Stimulated activated naive CD8-positive, alpha-beta T cell treated with anti-CD3 and anti-CD28 coated beads, Interleukin-15, Interleukin-2, amounts not matched to agents 100 U/mL and 50 U/mL, for 24 hours (primary cell): ENCODE measurements at places on chromosomes 16 and 17.
A peak's percentile ranks its signal among the peaks of the same experiment; 100 is the strongest.

DNA sequence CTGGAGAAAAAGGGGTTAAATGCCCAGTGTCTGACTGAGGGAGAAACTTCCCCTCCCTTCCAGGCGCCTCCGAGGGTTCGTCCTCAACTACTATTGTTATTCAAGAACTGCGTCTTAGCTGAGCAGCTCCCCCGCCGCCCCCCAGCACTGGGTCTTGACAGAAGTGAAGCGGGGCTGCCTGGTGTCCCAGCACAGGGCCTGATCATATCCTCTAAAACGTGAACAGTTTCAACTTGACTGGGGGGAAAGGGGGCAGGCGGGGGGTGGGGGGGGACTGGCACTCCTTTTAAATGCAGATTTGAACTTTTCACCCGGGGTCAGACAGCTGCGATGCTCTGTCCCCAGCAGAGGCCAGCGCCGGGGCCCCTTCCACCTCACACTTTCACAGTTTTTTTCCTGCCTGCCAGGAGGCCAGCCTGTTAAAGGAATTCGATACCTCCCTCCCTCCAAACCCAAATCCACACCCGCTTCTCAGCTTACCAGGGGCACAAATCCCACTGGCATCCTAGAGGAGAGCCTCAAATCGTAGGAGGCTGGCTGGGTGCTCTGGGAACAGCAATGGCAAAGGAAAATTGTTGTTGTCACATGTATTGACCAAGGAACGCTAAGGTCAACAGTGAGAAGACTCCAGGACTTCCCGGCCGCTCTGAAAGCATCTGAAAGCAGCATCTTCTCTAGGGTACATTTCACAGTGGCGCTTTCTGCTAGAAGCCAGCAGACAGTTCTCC, 14.5 kb downstream of the ZFHX3 start:
- DNase-seq: no peak

GRCh38 chr17:67942810-67943209, 53.5 kb downstream of the C17orf58 start:
- DNase-seq: peak; percentile 7

- DNase-seq: peak; percentile 36
These were observed 527 bp downstream of the CIAPIN1 start for GRCh38 chr16:57446531-57447185.

DNA sequence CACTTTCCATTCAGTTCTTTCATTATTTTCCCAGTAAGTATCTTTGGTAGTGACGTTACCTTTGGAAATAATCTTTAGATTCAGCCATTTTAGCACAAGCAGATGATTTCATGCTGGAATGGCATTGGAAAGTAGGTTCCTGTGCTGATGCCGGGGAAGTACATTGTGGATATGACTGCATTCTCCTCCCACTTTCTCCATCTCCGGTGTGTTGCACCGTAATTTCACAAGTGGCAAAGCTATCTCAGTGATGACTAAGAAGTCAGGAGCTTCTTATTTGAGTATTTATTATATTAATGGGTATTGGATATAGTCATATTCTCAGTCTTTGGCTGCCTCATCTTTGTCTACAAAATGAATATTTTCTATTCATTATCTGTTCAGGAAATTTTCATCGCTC, 69.8 kb downstream of the MRTFB start:
- DNase-seq: no peak

GRCh38 chr17:16075949-16076348, 76.3 kb downstream of the TTC19 start:
- DNase-seq: no peak

DNA sequence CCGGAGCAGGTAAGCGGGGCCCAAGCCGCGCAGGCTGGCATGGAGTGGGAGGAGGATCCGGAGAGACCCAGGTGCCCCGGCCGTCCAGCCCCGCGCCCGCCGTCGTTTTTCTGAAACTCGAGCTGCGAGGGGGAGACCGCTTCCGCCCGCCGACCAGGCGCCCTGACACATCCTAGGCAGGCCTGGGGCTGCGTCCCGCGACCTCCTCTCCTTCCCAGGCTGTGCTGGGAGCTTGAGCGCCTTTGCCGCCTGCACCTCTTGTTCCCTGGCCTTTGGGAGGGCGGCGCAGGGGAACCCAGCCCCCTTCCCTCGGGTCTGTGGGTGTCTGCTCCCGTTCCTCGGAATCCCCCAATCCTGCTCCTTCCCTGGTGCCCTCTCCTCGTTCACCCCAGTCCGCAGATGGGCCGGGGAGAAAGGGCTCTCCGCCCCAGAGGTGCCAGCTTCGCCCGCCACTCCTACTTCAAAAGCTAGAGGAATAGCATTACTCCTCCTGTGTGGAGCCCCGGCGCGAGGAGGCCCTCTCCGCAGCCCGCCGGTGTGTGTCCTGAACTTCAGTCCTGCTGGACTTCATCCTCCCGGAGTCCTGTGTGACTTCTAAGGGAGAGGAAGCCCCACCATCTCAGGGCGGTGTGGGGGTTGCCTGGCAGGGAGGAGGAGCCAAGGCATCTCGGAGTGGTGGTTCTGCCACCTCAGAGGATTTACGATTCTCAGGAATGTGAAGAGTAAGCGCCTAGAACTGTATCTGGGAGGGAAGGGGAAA, 1.0 kb downstream of the NHERF1 start:
- DNase-seq: peak; percentile 64

DNA sequence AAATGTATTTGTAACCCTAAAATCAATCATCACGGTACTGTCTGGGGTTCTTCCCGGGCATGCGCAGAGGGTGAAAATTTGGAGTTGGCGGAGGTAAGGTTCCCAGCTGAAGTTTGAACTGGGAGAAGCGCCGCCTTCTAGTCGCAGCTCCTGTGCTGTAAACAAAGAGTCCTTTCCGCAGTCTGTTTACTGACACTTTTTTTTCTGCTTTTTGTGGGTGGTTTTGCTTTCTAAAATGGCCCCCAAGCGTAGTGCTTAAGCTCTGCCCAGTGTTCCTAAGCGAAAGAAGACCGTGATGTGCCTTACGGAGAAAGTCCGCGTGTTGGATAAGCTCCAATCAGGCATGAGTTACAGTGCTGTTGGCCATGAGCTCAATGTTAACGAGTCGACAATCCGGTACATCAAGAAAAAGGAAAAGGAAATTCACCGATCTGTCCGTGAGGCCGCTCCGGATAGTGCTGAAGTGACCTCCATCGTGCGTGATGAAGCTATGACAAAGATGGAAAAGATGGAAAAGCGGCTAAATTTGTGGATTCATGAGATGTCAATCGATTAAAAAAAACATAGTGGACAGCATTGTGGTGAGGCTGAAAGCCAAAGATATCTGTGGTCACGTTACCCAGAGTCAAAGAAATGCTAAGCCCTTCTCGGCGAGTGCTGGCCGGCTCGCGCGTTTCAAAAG, 570 bp upstream of the CFDP1 start:
- no peak for DNase-seq

DNA sequence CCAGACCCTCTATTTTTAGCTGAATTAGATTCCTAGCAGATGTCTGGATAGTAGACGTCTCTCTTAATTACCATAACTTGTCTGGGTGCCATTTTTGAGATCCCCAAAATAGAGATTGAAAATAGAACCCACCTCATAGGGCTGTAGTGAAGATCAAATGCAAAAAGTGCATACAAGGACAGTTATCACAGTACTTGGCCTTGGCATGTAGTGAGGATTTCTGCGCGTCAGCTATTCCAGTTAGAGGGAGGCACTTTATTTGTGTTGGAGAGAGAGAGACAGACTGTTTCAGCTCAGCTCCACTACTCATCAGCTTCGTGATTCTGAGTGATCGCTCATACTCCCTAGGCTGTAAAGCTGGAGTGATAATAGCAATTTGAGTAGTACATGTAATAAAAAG, 59.6 kb upstream of the CDH13 start:
- no peak for DNase-seq

- no peak for DNase-seq
These were observed 67.0 kb downstream of the CLEC16A start for GRCh38 chr16:11011326-11011725.

GRCh38 chr16:24151482-24151939, 104.6 kb upstream of the CACNG3 start:
- DNase-seq: peak; percentile 6

DNA sequence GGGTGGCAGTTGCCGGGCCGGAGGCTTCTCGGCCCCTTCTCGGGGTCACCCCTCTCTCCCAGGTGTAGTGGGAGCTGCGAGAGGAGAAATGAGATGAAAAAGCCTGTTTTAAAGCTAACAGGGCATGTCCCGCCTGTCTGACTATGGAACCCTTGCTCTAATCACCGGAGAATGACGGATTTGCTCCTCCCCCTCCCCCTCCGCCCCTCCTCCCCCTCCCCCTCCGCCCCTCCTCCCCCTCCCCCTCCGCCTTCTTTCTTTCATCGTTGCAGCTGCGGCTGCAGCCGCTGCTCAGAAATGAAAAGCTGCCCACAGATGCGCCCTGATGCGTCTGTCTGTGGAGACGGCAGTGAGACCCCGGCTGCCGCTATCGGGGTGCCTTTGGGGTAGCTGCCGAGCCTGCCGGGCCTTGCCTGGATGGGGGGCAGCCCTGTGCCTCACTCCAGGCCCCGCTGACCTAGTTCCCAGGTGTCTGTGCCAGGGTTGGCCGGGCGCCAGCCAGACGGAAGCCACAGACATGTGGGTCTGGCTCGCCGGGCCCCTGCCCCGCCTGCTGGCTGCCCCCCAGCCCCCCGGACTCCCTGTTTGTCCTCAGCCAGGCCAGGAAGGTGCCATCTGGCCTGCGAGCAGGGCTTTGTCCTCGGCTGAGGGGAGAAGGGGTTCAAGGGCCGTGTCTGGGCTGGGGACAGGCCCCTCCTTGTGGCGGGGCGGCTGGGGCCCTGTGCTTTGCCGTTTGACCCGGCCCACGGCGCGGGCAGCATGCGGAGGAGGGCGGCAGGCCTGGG, 37.7 kb downstream of the GINS2 start:
- DNase-seq: no peak

GRCh38 chr16:28496844-28497243, 2.4 kb downstream of the APOBR start:
- DNase-seq: no peak

DNA sequence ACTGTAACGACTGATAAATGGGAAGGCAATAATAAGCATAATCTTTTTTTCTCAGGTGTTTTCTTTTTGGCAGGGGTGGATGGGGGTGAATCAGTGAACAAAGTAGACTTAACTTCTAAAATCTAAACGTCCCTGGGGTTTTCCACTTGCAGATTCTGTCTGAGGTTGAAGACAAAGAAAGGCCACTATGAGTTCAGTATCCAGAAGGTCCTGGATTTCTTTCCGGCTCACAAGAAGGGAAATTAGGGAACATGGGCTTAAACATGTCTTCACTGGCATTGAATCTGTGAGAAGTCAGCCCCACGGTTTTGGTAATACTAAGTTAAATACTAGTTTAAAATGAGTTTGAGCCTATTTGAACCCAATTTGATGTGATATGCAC, 67.8 kb downstream of the CMC2 start:
- DNase-seq: no peak

DNA sequence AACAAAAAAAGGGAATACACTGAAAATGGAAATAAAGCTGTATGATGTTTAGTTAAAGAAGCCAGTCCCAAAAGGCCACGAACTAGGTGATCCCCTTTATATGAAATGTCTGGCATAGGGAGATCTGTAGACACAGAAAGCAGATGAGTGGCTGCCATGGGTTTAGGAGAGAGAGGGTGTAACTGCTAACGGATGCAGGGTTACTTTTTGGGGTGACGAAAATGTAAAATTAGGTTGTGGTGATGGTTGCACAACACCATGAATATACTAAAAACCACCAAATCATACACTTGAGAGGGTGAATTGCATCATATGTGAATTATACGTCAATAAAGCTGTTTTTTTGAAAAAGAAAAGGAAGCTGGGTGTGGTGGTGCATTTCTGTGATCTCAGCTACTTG, 99.6 kb downstream of the ADCY9 start:
- no peak for DNase-seq
